GM23338 (cell line): ENCODE measurements at places on chromosomes 5 and 9.

DNA sequence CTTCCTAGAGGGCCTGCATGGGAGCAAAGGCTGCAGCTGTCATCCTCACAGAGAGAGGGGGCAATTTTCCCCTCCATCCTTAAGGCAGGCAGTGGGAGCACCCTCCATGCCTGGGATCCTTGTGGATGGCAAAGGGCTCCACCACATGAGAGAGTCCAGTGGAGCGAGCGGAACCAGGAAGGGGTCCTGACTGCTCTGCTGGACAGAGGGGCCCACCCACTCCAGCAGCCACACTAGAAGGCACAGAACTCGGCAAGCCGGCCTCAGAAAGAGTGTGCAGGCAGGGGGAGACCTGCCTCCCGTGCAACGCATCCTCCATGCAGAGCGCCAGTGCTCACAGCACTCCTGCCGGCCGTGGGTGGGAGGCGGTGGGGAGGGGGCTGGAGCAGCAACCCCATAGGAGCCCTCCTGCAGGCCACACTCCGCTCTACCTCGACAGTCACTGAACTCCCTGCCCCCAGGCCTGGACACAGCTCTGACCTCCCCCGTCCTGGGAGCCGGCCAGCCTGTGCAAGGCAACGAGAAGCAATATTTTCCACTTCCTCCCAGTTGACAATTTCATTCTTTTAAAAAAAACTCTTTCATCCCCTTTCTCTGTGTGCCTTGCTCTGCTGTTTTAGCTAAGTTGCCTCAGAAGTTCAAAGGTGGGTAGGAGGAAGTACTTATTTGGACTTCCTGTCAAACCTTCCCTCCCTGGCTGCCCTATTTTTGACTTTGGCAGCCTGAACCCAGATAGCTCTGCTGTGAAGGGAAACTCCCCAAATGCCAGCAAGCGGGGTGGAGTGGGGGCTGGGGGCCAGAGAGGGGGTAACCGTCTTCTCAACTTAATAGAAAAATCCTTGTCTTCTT is 5.3 kb upstream of the LCP2 start:
- no peaks in the 10 kb centered on the region for H3K27me3 ChIP-seq
- no peaks in the 10 kb centered on the region; the same call in none of the 2 replicates for H3K4me1 ChIP-seq
- H3K27ac ChIP-seq: no peak overlapping the region

DNA sequence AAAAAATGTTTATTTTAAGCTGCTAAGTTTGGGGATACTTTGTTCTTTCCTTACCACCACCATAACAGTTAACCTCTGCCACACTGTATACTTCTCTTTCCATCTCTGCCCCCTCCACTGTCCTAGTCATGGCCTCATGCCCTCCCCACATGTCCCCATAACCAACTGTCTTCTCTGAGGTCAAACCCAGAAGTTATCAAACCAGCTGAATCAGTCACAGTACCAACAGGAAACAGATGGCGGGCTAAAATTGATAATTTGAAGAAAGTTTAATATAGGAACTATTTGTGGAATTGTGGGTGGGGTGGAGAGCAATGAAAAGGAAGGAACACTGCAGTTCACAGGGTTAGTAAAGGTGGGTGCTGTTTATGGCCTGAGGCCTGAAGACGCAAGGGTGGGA is 5.7 kb upstream of the DCTN4 start:
- no peak overlapping the region for H3K27ac ChIP-seq
- peaks cover 9% of the 10 kb centered on the region; the same call in 1 of the 2 replicates for H3K27me3 ChIP-seq
- no peaks in the 10 kb centered on the region for H3K36me3 ChIP-seq
- no peaks in the 10 kb centered on the region for H3K4me1 ChIP-seq
- no peak overlapping the region for H3K4me3 ChIP-seq

DNA sequence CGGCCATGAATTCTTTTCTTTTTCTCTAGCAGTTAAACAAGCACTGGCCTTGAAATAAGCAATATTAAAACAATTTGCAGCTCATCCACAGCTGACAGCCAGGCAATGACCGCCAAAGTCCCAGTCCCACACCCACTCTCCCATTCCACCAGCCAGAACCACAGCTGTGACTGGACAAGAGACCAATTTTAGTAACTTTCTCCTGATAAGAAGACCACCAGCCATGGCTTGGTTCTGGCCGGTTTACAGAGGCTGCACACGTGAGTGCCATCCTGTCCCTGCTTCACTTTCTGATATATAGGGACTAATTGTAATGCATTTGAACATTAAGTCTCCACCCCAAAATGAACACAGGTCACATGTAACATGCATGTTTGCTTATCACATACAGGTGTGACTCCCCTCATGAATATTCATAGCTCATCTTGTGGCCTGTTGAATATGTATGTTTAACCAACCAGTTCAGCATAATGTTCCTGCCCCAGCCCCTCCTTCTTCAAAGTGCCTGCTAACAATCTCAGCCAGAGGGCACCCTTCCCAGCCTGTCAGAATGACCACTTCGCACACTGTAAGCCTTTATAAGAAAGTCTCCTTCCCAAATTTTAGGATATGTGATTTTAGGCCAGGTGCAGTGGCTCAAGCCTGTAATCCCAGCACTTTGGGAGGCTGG is 23.9 kb upstream of the FANCC start:
- no peaks in the 10 kb centered on the region for H3K27me3 ChIP-seq
- H3K36me3 ChIP-seq: no peaks in the 10 kb centered on the region
- peak; percentile 43 for DNase-seq
- no peak overlapping the region for H3K4me3 ChIP-seq
- no peaks in the 10 kb centered on the region for H3K4me1 ChIP-seq
- no peak overlapping the region for H3K27ac ChIP-seq

DNA sequence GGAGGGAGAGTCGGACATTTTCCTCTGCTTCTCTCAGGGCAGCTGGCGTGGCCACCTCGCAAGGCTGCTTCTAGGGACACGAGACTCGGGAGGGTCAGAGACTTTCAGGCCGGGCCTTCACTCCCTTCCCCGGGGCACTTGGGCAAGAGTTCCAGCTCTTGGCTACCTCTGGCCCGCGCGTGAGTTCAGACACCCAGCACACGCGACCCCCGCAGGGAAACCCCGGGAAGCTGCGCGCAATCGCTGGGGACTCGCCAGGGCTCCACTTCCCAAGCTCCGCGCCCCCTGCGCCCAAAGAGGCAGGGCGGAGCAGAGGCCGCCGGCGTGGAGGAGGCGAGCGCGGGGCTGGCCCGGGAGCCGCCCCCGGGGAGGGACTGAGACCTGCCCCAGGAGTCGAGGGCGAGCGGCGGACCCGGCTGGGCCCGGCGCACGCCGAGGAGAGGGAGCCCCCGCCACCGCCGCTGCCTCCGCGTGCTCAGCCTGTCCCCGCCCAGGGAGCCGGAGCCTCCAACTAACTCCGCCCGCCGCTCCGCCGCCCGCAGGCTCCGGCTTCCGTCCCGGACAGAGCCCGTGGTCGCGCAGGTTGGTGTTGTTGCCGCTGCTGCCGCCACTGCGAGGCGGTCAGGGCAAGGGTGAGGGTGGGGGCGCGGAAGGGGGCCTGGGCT is at the start of gene PAM:
TSS of gene PAM (plus strand) at position 539 of the 665 bp plus-strand sequence. CDS start 110,891 bp downstream, outside the sequence.
- peaks cover 34% of the 10 kb centered on the region for H3K4me1 ChIP-seq
- no peaks in the 10 kb centered on the region for H3K36me3 ChIP-seq
- H3K27ac ChIP-seq: peak within 1 kb of the TSS; percentile 79

DNA sequence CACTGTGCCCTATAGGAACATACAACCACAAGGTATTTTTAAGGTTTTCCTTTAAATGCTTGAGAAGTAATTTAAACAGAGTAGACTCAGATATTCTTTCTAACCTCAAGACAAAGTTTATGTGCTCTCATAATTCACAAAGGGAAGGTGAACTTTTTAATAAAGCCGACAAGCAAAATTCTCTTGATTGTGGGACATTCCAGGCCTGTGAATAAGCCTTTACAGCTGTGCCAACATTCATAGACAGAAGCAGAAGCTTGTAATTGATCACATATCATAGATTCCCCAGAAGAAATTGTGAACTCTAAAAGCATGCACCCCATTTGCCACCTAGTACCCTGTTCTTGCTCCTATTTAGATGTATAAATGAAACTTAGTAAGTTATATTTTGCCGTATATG is 1107.8 kb upstream of the SEMA6A start:
- H3K4me3 ChIP-seq: no peak overlapping the region
- H3K36me3 ChIP-seq: no peaks in the 10 kb centered on the region
- no peak for DNase-seq
- H3K27me3 ChIP-seq: no peaks in the 10 kb centered on the region
- no peaks in the 10 kb centered on the region for H3K4me1 ChIP-seq

GRCh38 chr9:116683535-116683934 is 3.6 kb upstream of the TRIM32 start:
- H3K36me3 ChIP-seq: 0 out of 2 replicates have a peak, but pooled peaks cover 8% of the 10 kb centered on the region
- no peak overlapping the region for H3K27ac ChIP-seq
- no peak overlapping the region for H3K4me3 ChIP-seq
- DNase-seq: no peak
- no peaks in the 10 kb centered on the region for H3K27me3 ChIP-seq

DNA sequence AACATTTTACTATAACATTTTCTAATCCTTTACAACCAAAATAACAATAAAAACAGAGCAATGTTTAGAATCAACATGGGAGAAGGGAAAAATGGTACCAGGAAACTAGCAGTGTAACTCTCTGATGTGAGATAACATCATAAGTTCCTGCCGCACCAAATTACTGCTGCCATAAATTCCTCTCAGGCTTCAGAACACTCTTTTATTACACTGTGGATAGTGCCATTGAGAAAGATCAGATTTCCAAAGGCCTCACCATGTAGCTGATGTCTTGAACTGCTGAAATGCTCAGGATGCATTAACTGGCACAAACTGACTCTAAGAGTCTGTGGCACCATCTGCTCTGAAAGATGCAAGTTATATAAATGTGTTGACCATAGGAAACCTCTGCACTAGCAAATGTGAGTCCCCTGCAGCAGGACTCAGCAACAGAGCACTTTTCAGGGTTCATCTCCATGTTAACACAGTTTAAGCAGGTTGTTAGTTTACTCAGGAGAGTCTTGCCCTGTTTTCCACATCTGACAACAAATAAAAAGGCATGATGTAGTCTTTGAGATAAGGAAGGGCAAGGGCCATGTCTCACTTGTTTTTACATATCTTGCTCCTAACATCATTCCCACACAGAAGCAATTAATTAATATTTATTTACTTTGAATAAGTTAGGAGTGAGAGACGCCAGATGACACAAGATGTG is 218.1 kb downstream of the CETN3 start:
- H3K27me3 ChIP-seq: no peaks in the 10 kb centered on the region
- H3K4me1 ChIP-seq: 0 out of 2 replicates have a peak, but pooled peaks cover 5% of the 10 kb centered on the region
- no peak overlapping the region for H3K4me3 ChIP-seq
- no peak overlapping the region for H3K27ac ChIP-seq
- no peak for DNase-seq

- peaks cover 10% of the 10 kb centered on the region; the same call in 1 of the 2 replicates for H3K36me3 ChIP-seq
- H3K4me3 ChIP-seq: no peak overlapping the region
- H3K4me1 ChIP-seq: no peaks in the 10 kb centered on the region
- peak overlapping the region; percentile 32; the same call in 1 of the 2 replicates for H3K27ac ChIP-seq
Measured at GRCh38 chr9:137268538-137269201, 8.9 kb upstream of the TOR4A start.

- H3K27me3 ChIP-seq: no peaks in the 10 kb centered on the region
- no peaks in the 10 kb centered on the region for H3K36me3 ChIP-seq
- no peak for DNase-seq
- no peak overlapping the region for H3K4me3 ChIP-seq
Measured at GRCh38 chr9:124372038-124372437, 43.2 kb downstream of the PSMB7 start.

DNA sequence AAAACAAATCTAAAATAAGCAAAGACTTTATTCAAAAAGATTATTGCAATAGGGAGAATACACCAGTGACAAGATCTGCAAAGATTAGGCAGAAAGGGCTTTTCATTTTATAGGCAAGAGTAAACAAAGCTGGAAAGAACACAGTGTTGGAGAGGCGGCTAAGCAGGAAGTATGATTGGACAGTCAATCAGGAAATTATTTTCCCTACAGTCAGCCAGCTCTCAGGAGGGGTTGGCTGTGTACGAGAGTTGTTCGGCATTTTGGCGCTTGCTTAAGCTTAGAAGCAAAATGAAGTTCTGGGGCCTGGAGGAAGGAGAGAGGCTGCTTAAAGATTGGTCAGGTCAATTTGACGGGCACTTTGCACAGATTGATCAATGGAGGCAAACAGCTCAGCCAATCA is 1030.5 kb downstream of the TLE4 start:
- H3K27ac ChIP-seq: no peak overlapping the region
- H3K4me1 ChIP-seq: peaks cover 12% of the 10 kb centered on the region
- no peaks in the 10 kb centered on the region for H3K36me3 ChIP-seq
- H3K27me3 ChIP-seq: no peaks in the 10 kb centered on the region

DNA sequence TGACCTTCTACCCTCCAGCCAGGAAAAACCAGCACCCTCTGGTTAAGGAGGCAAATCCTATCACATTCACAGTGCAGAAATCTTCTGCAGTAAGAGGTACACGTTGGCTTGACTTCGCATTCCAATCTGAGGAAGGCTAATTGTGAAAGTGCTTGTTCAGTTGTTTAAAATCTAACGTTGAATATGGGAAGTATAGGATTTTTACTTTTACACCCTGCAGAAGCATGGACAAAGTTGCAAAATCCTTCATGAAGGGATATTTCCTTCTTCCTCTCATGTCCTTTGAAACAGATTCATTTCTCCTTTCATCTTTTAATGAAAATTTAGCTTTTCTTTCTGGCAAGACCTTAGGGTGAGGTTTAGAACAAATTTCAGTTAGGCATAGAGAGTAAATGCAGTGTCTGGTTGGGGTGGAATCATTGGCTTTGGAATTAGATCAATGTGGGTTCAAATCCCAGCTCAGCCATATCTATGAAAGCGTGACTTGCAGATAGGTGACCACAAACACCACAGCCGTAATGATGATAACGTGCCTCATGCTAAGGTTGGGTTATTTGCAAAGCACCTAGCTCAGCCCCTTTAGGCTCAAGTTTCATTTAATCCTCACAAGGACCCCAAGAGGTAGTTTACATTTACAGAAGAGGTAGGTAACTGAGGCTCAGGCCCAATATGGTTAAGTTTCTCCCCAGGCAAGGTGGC is 42.2 kb upstream of the C5orf58 start:
- H3K4me3 ChIP-seq: no peak overlapping the region
- peaks cover 9% of the 10 kb centered on the region for H3K4me1 ChIP-seq
- H3K27me3 ChIP-seq: no peaks in the 10 kb centered on the region
- H3K36me3 ChIP-seq: no peaks in the 10 kb centered on the region
- no peak overlapping the region for H3K27ac ChIP-seq

DNA sequence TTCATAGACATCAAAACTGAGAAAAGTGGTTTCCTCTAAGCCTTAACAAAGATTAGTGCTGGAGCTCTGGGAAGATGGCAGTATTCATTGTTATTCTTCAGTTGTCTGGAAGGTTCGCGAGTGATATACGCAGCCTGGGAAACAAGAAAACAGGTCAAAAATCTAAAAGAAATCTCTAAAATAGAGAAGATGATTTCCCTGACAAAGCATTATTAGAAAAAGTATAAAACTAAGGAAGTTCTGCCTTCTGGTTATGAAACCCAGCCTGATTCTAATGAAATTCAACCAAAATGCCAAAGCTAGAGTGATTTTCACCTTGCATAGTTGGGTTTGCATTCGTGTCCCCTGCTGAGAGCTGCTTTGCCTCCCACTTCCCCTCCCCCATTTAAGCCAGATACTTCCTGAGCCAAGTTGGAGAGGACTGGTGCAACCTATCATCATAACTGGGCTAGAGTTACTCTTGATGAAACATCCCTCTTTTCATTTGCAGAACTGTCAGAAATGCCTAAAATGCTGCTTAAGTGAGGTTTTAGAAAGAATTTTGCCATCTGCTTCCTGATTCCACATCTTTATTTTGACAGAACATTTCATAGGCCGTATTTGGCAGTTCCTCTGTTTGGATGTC is 48.4 kb downstream of the NDFIP1 start:
- H3K4me1 ChIP-seq: peaks cover 50% of the 10 kb centered on the region
- DNase-seq: peak; percentile 88
- H3K36me3 ChIP-seq: no peaks in the 10 kb centered on the region
- H3K4me3 ChIP-seq: peak overlapping the region; percentile 1; the same call in 1 of the 2 replicates
- no peaks in the 10 kb centered on the region for H3K27me3 ChIP-seq
- peak overlapping the region; percentile 73 for H3K27ac ChIP-seq

GRCh38 chr9:33437205-33437604 is 10.2 kb downstream of the AQP3 start:
- DNase-seq: no peak
- no peaks in the 10 kb centered on the region for H3K27me3 ChIP-seq
- no peak overlapping the region for H3K27ac ChIP-seq
- no peaks in the 10 kb centered on the region for H3K36me3 ChIP-seq
- H3K4me1 ChIP-seq: peaks cover 3% of the 10 kb centered on the region; the same call in 1 of the 2 replicates
